Memory B cell (primary cell): ENCODE measurements at places on chromosomes 5 and 9.

GRCh38 chr5:135008981-135009735, 24.9 kb downstream of the PITX1 start:
- DNase-seq = no peak

DNA sequence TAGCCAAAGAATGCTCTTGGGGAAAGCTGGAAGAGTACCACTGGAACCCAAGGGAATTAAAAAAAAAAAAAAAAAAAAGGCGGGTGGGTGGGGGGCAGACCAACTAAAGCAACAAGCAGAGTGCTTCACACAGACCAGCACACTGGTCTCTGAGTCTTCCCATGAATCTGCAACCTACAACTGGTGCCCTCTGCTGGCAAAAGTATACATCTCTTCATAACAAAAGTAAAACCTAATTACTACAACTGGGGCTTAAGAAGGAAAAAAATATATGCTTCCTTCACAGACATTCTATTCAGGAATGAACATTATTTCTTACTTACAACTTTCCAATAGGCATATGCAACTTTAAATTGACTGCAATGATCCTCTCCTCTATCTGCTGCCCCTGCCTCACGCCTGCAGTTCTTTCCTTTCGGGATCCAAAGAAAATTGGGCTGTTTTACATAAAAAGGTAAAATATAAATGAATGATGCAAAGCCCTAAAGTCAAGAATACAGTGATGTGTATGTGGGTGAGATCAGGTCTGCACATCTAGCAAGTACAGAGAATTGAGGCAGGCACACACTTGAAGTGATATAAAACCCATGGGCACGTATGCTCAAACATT, 7.2 kb upstream of the KLHL3 start:
- peak; percentile 43 for DNase-seq

- DNase-seq = no peak
These were observed 390.4 kb upstream of the CDH6 start for GRCh38 chr5:30802961-30803705.

DNA sequence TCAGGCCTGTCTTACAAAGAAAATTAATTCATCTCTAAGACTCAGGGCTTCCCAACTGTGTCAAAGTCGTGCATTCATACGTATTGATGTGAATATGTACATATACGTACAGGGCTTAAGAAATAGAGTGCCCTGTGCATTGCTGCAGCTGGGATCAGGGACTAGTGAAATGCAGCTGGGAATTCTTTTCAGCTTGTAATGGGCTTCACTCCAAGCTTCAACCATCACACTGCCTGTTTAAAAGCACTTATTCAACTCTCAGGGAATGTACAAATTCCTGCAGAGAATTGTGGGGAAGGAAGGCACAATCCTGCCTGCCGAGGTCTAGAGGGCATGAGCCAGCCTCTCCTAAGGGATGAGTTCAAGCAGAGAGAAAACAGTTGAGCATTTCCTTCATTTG, 59.6 kb upstream of the MAN2A1 start:
- DNase-seq = no peak

GRCh38 chr5:168184103-168184502, 107.3 kb upstream of the WWC1 start:
- no peak for DNase-seq

DNA sequence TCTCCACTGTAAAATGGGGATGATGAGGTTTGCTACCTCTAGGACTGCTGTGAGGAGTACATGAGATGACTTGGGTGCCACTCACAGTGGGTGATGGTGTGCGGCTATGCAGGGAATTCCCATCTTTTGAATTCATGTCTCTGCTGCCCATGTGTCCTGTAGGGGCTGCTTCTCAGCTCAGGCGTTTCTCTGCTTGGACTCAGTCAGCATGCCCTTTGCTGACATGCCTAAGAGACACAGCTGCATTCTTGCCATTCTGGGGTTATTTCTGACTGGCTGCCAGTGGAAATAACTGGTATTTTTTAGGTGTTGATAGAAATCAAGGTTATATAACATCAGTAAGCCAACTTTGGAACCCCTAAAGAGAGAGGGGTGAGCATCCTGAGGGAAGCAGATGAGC, 24.3 kb upstream of the XPA start:
- DNase-seq = no peak

DNA sequence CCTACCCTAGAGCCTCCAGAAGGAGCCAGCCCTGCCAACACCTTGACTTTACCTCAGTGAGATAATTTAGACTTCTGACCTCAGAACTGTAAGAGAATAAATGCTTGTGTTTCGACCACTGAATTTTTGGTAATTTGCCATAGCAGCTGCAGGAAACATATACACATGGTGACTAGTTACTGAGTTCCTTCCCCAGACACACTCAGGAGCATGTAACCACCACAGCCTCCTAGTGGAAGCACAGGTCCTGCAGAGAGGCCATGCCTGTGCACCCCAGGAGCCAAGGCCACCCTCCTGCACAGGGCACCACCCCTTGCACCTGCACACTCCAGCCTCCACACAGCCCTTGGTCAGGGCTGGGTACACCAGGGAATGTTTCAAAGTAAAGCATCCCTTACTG, 7.6 kb upstream of the CAMSAP1 start:
- DNase-seq = no peak

GRCh38 chr5:102853680-102854079, 98.6 kb downstream of the PAM start:
- DNase-seq = no peak

- no peak for DNase-seq
These were observed 36.2 kb upstream of the ADAM19 start for GRCh38 chr5:157611571-157612476.

DNA sequence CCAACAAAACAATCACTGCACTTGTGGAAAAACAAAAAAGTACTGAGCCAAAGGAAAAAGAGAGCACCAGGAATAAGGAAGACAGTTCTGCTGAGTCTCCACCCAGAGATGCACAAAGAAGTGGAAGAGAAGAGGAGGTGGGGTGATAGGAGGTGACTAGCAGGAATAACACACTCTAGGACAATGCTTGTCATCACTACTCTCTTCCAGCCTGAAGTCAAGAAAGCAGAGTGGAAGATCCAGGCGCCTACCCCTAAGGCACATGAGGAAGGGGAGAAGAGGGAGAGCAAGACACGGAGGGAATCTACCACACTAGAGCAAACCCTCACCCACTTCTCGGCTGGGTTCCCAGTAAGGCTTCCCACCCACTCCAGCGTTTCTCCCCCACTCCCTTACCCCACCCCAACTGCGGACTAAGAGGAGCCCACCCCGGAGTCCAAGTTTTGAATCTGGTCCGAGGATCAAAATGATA, 1.7 kb downstream of the SLIT3 start:
- DNase-seq = no peak

- DNase-seq = no peak
These were observed 378.1 kb upstream of the RFX3 start for GRCh38 chr9:3903906-3904305.

- DNase-seq = no peak
These were observed 124.5 kb upstream of the PRLR start for GRCh38 chr5:35354751-35355150.

- no peak for DNase-seq
These were observed 37.5 kb downstream of the GSN start for GRCh38 chr9:121305269-121305994.

DNA sequence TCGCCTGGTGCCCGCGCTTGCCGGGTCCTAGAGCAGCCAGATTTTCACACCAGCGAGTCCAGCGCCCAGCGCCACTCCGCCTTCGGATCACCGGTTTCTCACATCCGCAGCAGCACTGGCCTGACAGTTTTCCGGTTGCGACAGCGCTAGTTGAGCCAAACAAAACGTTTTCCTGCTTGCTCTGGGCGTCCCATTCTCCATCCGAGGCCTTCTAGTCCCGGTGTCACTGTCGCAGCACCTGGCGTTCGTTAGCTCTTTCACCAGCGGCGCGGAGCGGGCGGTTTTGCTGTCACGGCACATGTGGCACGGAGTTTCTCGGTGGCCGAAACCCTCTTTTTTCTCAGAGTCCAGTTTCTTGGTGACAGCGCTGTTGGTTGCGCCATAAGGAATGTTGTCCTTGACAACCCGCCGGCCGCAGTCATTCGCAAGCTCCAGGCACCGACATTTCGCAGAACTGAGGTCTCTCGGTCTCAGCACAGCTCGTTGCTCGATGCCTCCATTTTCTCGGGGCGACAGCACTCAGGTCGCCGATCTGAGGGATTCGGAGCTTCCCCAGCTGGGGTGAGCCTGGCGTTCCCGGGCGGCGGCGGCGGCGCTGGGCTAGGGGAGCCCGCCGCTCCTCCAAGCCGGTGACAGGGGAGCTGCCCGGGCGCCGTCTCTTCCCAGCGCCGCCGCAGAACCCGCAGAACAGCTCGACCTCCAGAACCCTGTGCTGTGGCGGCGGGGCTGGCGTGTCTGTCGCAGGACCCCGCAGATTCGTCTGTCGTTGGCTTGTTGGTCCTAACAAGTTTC, 47.8 kb downstream of the ANXA2R start:
- DNase-seq = peak; percentile 63

DNA sequence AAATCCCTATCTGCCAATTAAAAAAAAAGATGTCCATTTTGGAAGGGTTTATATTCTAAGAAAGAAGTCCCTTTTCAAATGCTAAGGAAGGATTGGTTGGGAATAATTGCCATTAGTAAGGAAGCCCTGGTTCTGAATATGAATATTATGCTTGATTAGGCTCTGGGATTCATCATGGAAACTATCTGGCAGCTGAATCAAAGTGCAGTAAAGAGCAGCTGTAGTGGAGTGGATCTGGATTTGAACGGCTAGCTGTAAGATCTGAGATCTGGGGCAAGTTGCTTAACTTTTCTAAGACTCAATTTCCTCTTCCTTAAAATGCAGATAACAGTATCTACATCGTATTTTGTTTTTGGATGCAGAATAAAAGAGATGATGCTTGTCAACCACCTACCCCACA, 10.5 kb downstream of the IL12B start:
- no peak for DNase-seq

GRCh38 chr9:97962136-97962535, 21.0 kb upstream of the ANP32B start:
- no peak for DNase-seq

GRCh38 chr9:94680020-94680419, 40.7 kb upstream of the FBP1 start:
- DNase-seq = no peak

DNA sequence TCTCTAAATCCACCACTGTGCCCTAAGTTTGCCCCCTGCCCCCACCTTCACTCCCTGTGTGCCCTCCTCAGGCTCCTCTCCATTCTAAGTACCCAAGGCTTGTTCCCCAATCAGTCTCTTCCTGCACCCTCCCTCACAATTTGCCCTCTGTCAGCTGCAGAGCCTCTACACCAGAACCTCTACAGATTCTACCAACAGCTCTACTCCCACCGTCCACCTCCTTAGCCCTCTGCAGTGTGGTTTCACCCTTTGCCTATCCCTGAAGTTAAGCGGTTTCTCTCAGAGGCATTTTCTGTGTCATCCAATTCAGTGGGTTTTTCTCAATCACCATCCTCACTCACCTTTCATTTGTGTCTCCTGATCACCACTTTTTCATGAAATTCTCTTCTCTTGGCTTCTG, 13.2 kb upstream of the ERAP2 start:
- DNase-seq = no peak

DNA sequence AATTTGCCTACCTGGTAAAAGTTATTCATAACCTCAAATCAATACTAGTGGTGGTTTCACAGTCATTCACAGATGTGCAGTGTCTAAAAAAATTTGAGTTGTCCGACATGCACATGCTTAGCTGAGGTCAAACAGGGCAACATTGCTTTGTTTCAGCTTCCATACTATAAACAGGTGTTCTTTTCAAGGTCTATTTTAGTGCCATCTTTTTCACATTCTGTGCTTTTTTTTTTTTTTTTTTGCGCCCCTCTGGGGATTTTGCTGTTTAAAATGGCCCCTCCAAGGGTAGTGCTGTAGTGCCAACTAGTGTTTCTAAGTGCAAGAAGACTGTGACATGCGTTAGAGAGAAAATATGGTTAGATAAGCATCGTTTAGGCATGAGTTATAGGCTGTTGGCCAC, 14.5 kb downstream of the PHAX start:
- DNase-seq = no peak

GRCh38 chr5:141359790-141360426, at the start of gene PCDHGB2:
TSS of gene PCDHGB2 (plus strand) at chr5:141359994. CDS start at chr5:141360136, 142 bp downstream.
- no peak for DNase-seq

- no peak for DNase-seq
These were observed 279.7 kb downstream of the NPR3 start for GRCh38 chr5:32990593-32991420.

GRCh38 chr5:175802361-175802760, 69.0 kb upstream of the CPLX2 start:
- DNase-seq = no peak

DNA sequence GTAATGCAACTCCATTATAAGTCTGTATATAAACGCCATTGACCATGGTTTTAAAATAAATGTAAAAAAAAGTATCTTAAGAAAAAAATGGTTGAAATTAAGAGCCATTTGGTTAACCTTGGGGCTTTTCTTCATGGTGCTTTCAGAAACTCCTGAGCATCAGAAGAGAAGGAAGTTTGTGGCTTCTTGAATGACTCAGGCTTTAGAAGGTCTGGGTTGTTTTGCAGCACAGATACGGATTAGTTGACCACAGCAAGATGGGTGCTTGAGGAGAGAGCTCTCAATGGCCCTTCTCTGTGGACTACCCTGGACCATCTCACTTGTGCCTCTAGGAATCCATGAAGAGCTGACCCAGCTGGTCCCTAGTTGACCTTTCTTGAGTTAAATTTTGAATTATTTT, 189.5 kb downstream of the TMEM38B start:
- DNase-seq = no peak

GRCh38 chr5:103308774-103309173, 50.2 kb downstream of the MACIR start:
- DNase-seq = no peak

GRCh38 chr5:140607031-140607430, 25.9 kb downstream of the CD14 start:
- DNase-seq = no peak

DNA sequence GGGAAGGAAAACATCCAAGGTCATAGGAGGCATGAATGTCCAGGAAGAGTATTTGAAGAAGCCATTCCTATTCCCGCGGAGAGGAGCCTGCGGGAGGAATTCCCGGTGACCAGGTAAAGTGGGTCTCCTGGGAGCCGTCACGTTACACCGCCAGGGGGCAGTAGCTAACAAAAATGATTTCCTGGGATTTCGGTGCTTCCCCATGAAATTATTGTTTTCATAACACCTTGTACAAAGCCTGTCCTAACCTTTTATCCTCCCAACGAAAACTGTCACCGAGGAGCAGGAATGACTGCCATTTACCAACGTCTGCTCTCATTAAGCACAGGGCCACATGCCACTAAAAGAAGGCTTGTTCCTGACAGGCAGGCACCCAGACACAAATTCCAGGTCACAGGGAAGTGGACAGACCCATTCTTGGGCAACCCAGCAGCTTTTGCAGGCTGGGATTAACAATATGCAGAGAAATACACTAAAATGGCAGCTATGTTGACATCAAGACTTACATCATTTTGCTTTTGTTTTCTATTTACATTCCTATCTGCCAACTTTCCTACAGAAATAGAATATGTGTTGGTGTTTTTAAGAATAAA, 41.2 kb upstream of the CTSL start:
- no peak for DNase-seq

- DNase-seq = no peak
These were observed 43.7 kb upstream of the TTC1 start for GRCh38 chr5:159965031-159965837.
